ENCODE measurements at places on chromosomes 4 and X.

- peak; percentile 85 for DNase-seq
These were observed at the start of gene DGKQ for GRCh38 chr4:973431-974397. Gene DGKQ (minus strand): TSS chr4:973569. CDS start chr4:973482, 87 bp downstream.

DNA sequence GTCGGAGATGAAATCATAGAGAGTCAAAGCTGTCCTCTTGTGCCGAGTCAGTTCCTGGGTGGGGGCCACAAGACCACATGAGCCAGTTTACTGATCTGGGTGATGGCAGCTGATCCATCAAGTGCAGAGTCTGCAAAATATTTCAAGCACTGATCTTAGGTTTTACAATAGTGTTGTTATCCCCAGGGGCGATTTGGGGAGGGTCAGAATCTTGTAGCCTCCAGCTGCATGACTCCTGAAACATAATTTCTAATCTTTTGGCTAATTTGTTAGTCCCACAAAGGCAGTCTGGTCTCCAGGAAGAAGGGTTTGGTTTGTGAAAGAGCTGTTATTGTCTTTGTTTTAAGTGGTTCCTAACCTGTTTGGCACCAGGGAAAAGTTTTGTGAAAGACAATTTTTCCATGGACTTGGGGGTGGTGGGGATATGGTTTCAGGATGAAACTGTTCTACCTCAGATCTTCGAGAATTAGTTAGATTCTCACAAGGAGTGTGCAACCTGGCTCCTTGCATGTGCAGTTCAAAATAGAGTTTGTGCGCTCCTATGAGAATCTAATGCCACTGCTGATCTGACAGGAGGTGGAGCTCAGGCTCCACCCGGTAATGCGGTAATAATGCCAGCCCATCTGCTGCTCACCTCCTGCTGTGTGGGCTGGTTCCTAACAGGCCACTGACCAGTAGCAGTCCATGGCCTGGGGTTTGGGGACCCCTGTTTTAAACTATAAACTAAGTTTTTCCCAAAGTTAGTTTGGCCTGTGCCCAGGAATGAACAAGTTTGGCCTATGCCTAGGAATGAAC, 29.2 kb downstream of the METAP1 start:
- DNase-seq: no peak

GRCh38 chrX:139077281-139078250, 366.0 kb upstream of the FGF13 start:
- no peak for DNase-seq

- peak; percentile 76 for DNase-seq
These were observed 65.6 kb downstream of the JAKMIP1 start for GRCh38 chr4:6134612-6135220.

GRCh38 chrX:121283921-121284320, 236.5 kb downstream of the GLUD2 start:
- no peak for DNase-seq

DNA sequence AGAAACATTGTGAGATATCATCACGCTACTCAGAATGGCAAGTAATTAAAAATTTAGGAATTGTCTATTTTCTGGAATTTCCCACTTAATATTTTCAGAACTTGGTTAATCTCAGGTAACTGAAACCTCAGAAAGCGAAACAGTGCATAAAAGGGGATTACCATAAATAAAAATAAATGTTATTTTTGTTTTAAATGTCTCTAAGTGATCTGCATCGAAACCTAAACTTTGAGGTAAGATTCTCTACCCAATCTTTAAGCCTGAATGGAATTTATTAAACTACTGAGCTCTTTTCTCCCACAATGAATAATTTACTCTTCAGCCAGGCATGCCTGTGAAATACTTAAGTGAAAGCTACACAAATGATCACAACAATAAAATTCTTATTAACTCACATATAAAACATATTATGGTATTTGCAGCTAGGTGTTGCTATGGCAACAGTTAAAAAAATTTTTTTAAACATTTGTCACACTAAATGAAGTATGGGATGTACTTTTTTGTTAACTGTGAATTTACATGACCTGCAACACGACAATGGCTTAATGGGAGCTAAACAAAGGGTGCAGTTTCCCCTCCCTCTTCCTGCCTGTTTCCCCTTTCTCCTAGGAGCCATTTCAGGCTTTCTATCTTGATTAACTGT, 220.2 kb upstream of the PRPS2 start:
- no peak for DNase-seq

DNA sequence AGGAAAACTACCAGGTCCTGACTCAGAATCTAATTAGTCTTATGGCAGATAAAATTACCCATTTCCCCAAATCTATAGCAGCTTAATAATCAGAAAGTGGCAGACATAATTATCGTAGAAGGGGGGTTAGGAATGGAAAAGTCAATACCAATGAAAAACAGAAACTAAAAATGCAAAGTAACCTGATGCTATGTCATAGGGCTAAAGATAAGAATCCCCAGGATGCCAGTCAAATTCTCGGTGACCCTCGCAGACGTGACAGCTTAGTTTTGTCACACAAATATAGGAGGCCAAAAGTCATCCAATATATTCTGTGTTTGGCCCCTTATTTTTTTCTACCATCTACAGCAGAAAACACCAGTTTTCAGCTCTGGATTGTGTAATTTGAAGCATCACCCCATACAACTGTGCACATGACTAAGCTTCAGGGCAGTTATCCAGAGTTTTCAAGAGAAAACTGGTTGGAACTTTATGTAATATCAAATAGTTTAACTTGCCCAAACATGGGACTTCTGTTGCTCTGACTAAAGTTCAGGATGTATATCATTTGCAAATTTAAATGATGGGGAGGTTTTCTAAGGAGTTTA, 30.9 kb downstream of the RASSF6 start:
- DNase-seq: no peak

DNA sequence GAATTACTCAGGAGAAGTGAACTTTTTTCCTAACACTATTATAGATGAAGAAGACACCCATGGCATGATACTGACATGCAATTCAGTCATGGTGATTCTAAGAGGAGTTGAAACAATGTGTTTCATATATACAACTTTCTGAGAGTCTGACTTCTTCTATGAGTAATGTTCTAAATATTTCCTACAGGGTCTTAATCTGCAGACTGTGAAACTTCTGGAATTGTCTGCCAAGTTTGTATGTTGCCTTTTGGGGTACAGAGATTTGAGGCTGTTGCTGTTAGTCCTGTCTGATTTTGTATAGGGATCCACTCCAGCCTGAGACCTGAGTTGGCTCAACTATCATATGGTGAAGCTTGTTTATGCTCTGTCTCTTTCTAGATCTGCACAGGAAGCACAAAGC, 160.6 kb upstream of the GATB start:
- no peak for DNase-seq

Measured in CD4-positive, alpha-beta T cell treated with Interleukin-4 for 4 hours (primary cell).